ENCODE measurements at places on chromosomes 16 and 17.

GRCh38 chr16:19389246-19389645 lies 28.4 kb upstream of the TMC5 start:
- no peak for DNase-seq

GRCh38 chr17:21677911-21678310 lies 14.4 kb upstream of the KCNJ18 start:
- no peak for DNase-seq

DNA sequence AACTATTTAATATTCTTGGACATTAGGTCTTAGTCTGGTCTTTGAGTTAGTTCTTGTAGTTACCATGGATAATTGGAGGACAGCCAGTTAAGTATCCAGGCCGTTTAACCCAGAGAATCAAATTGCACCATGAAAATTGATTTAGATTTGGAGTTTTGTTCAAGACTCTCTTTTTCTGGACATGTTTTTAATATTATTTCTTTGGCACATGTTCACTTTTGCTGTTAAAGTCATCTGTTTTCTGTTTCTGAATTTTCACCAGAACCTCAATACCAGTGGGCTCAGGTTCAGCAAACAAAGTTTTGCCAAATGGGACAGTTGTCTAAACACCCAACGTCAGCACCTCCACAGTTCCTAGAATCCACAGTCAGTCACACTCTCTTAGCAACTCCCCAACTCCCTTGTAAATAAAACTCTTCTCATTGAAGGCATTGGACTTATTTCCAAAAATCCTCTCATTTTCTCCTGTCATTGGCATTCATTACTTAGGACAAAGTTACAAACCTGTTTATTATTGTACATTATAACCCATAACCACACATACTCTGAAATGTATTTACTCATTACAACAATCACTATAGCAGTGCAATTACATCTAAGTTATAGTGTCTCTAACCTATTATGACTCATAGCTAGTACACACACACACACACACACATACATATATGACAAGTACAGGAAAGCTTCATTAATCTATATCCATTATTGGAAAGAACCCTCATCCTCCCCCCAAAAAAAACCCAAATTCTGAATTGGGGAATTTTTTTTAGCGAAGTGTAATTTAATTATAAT lies 33.5 kb upstream of the DNAH9 start:
- DNase-seq, result no peak

- no peak for DNase-seq
Observed at GRCh38 chr16:11619327-11619851, 32.7 kb upstream of the LITAF start.

DNA sequence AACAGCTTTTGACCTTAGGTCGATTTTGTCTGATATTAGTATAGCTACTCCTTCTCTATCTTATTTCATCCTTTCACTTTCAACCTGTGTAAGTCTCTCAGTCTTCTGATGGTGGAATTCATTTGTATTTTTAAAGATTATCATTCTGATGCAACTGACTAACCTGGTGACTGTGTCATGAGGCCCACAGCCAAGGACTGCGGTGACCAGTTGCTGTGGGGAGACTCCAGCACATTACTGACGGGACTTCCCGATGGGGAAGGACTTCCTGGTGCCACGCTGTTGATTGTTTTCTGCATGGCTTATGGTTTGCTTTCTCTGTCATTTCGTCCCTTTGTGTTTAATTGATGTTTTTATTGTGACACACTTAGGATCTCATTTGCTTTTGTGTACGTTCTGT lies 34.2 kb downstream of the RMI2 start:
- no peak for DNase-seq

DNA sequence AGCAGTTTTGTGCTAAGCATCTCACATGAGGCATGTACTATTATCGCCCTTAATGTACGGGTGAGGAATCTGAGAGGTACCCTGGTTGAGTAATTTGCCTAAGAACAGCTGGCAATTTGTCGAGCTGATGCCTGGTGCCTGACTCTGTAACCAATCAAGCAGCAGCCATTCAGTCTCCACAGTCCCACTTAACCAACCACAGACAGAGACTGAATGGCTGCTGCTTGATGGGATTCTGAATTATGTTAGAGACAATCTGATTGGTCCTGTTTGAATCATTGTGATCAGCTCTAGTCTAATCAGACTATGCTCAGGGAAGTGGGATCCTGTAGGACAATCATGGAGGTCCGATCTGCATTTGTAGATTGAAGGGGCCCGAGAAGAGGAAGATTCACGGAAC lies 447.0 kb downstream of the SHISA9 start:
- DNase-seq, result no peak

DNA sequence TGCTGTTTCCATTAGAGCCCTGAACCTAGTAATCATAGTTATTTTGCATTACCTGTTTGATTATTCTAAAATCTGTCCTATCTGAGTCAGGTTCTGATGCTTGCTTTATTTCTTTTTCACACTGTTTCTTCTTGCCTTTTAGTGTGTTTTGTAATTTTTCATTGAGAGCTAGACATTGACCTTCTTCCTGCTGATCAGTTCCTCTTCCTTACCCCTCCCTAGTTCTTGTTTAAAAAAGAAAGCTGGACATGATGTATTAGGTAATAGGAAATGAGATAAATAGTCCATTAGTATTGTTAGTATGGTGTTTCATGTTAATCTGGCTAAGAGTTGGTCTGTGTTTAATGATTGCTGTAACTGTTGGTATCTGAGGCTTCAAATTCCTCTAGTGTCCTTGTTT lies 13.4 kb downstream of the WWP2 start:
- DNase-seq, result no peak

DNA sequence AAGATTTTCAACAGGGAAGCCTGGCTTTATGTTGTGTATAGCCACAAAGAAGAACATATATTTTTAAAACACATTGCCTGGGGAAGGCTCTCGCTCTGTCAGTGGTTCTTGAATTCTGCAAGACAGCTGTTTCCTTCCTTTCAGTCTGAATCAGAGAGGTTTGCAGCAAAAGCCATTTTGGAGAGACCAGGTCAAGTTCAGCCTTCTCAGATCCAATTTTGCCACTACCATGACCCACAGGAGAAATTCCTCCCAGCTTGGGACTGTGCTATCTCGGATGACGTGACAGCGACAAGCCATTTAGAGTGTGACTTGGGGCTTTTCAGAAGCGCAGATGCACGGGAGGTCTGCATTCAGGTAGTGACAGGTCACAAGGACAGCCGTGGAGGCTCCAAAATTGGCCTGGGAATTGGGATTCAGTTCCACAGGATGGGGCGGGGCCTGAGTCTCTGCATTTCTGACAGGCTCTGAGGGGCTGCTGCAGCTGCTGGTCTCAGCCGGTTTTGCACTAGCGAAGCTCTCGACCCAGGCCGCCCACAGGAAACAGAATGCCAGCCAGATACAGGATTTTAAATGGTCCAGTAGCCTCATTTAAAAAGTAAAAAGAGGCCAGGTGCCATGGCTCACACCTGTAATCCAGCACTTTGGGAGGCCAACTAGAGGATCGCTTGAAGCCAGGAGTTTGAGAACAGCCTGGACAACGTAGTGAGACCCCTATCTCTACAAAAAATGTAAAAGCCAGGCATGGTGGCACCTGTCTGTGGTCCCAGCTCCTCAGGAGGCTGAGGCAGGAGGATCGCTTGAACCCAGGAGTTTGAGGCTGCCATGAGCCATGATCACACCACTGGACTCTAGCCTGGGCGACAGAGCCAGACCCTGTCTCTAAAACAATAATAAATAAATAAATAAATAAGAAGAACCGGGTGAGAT lies 196.6 kb upstream of the CIBAR2 start:
- DNase-seq, result no peak

GRCh38 chr16:83196796-83197195 lies 570.0 kb downstream of the CDH13 start:
- no peak for DNase-seq

- no peak for DNase-seq
Observed at GRCh38 chr16:11670171-11671131, 2.2 kb downstream of the SNN start.

DNA sequence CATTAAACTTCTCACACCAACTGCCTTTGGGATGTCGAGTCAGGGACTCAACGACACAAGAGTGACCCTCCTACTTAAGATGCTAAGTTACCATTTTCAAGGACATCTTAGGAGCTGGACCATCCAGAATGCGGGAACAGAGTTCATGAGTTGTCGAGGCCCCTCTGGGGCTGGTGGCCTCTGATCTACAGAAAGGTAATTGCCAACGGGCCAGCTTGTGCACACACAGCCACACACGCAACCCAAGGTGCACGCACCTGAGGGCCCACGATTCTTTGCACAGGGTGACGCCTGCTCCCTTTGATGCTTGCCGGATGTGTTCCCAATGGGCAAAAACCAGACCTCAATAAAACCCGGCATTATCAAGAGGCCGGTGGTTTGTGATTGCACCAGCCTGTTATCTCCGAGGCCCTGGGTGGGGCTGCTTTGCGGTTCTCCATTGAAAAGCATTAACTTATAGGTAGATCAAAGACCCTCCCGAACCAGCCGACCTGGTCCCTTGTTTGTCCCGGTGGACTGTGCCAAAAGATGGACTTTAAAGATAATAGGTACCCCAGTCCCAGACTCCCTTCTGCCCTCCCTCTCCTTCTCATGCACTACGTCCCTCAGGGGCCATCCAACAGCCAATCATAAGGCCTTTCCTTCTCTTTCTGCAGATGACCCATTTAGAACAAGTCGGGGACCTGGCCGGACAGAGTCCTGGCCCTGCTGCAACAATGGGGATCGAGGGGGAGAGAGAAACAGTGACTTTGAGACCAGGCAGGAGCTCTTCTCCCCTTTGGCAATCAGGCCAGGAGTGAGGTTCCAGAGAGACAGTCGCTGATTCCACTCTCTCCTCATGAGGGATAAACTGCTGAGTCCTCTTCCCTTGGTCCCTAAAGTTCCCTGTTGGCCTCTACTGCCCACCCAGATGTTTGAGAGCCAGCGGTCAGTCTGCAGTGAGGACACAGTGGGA lies 292.5 kb downstream of the SOX9 start:
- DNase-seq, result no peak

GRCh38 chr16:89378947-89379771 lies 111.2 kb downstream of the ANKRD11 start:
- DNase-seq, result no peak

All from stimulated activated CD8-positive, alpha-beta memory T cell treated with anti-CD3 and anti-CD28 coated beads, Interleukin-7, amount 100 ng/mL, for 4 hours (primary cell).